NCI-H510A (cell line): ENCODE measurements at places on chromosomes 2 and 18.

DNA sequence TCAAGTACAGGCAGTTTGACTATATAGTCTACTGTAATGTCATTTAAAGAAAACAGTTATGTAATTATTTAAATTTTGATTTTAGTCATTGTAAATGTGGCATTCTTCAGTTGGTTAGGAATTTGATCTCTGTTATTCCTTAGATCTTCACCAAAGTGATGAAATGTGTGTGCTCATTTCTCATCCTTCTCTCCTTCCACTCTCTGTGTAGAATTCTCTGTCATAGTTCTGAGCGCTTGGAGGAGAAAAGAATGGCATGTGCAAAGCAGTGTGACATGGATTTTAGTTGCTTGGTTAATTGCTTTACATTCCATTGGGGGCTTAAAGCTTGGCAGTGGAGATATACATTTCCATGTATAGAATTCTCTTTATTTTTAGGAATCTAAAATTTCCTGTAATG, 14.8 kb downstream of the PIK3C3 start:
- no peak for DNase-seq

DNA sequence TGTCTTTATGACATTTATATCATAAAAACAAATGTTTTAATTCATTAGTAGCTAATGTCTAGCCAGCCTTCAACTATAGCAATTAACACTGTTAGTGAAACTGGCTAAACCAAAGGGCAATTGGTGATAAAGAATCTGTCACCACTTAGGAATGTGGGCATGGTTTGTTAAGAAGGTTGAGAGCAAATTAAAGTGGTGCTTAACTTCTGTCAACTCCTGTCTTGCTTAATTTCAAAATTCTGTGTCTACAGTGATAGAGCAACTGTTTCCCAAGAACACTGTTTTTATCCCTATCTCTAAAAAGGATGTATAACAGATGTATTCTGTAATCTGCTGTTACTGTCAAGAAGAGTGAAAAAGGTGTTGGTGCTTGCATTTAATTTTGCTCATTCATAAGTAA, 36.5 kb downstream of the CFAP36 start:
- DNase-seq, result no peak

DNA sequence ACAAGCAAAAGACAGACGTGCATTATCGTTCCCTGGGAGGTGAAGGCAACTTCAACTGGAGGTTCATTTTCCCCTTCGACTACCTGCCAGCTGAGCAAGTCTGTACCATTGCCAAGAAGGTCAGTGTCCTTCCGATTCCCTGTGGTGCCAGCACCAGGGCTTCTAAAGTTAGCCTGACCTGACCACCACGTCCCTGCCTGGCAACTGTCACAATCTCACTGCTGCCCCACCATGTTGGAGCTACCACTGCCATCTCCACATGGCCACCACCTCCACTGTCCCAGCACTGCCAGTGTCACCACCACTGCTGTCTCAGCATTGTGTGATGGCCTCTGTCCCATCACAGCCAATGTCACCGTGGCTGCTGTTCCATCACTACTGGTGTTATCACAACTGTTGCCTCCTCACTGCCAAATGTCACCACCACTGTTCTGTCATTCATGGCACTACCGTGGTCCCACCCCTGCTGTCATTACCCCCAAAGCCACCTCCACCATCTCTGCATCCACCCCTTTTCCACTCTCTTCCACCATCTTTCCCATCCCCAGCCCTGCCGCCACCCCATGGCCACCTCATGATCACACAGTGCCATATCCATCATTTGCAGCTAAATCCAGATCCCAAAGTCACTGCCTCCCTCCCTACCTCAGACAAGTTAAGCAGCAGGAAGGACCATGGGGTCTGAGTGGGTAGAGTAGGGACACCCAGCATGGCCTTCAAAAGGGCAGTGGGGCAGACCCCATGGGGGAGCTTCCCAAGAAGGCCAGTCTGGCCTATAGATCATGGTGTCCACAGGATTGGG, 216.5 kb downstream of the DYSF start:
- DNase-seq, result no peak

GRCh38 chr2:144382849-144383248, 137.1 kb downstream of the ZEB2 start:
- DNase-seq, result no peak

DNA sequence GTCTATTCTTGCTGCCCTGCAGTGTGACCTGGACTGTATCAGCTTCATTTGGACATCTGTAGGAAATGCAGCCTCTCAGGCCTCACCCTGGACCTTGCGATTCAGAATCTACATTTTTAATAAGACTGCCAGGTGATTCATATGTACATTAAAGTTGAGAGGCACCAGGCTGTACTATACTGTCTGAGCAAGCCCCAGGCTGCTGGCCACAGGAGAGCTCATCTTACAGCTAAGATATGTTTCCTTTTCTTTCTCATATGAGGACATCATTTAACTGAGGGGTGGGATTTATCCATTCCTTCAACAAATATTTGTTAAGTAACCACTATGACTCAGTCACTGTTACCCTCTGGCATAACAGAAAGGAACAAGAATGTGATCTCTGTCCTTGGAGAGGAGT, 78.2 kb upstream of the GCFC2 start:
- no peak for DNase-seq

DNA sequence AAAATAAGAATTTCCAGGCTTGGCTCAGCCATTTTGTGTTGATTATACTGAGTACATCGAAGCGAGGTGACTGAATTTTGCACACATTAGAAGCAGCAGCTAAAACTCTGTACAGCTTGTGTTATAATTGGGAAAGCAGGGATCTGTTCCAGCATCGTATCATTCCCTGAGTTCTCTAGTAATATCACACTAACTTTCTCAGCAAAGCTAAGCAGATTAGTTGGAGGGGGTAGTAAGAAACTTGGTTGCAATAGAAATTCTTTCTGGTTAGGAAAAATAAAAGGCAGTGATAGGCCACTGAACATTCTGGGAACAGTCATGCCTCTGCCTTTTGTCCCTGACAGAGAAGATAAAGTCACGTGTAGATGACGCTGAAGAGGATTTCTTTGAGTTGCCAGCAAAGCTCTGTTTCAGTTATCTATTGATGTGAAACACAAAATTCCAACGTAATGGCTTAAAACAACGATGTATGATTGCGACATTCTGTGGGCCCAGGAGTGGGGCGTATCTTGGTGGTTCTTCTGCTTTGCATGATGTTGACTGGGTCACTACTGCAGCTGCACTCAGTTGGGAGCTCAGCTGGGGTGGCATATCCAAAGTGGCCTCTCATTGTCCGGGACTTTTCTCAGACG, 202.1 kb upstream of the MEX3C start:
- DNase-seq, result no peak
